ENCODE measurements at places on chromosomes 6 and 20.

GRCh38 chr6:108200631-108201030 lies 34.8 kb downstream of the NR2E1 start:
- DNase-seq, result no peak

- DNase-seq, result peak; percentile 88
Measured at GRCh38 chr6:106360410-106360988, at the start of gene CRYBG1. TSS of gene CRYBG1 (plus strand) at chr6:106360717. CDS start at chr6:106360909, 192 bp downstream.

DNA sequence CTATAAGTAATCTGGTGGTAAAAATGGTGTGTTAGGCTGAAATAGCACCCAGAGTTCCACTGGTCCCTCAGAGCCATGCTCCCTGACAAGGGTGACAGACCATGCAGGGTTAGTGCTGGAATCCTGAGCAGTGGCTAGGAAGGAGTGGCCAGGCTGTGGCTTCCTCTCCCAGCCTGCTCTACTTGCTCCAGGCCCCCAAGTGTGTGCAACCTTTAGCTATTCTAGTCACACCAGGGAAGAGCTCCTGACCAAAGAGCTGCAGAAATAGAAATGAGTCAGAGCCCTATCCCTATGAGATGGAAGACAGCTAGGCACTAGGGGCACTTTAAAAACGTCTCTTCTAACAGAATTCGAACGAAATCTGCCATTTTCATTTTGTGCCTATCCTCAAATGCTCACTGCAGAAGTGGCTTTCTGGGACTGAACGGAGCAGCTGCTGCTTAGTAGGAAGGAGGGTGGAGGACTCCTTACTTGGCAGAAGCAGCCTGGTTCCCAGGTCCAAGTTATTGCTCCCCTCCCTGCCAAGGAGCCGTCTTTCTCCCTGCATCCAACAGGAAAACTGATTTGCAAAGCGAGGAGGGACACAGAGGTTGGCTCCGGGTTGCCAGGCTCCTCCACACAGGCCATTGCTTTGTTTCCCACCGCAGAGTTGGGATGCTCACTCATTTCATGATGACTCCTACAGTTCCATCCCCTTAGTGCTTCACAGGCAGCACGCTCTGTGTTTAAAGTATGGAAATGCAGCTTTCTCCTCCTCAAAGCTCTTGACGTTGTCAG lies 754.5 kb downstream of the C6orf118 start:
- no peak for DNase-seq

DNA sequence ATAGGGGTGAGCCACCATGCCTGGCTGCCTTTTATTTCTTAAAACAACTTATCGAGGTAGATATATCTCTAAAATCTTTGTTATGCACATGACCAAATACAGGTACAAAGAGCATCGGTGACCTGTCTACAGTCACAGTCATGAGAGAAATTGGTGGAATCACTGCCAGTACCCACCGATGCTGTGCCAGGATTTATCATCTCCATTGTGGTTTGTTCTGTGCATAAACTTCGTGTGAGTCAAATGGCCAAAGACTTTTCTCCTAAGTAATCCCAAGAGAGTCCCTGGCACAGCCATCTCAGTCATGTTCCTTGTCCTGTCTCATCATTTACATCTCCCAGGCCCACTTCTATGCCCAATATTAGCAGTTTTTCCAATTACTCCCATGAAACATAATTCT lies 9.0 kb downstream of the GSTA3 start:
- DNase-seq, result no peak

DNA sequence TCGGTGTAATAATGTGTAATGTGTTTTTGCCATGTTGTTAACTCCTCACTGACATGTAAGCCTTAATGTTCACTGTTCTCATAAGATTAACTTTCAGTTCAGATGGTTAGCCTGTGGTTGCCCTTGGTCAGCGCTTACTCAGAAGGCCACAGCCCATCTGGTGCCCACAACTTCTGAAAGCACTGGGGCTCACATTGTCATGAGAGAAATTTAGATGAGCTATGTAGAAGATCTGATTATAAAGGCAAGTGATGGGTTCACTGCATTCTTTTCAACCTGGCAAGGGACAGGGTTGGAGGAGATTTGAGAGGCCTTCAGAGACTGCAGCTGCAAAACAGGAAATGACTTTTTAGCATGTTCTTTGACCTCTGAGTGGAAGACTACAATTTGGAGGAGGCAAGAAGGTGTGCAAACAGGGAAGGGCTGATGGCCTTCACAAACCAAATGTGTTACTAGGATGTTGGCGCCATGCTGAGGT lies 242.3 kb upstream of the SUPT3H start:
- peak; percentile 10 for DNase-seq
